Osteoblast (primary cell): ENCODE measurements at places on chromosomes 5 and 9.

DNA sequence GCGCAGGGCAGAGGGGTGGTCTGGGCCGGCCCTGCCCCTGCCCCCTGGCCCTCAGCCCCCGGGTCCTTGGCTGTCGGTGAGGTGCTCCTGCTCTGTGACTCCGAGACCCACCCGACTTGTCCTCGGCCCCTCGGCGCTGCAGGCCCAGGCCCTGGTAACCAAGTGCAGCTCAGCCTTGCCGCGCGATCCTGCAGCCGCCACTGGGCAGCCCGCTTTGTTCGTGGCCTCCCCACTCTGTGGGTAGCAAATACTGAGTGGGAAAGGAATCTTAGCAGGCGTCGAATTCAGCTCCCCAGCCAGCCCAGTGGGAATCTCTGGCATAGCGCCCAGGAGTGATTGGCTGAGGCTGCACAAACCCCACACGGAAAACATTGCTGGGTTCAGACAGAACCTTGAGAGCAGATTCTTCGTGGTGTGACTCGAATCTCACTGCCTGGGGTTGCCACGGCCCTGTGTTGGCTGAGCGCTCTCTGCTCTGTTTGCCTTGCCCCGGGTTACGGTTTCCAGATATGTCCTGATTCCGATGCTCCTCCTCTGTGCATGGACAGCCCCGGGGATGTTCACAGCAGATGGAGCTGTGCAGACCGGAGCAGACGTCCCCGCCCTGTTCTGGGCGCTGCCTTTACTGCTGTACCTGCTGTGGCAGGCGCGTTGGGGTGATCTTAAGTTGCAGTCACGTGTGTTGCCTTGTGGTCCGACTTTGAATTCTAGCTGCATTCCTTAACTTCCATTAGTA lies 13.4 kb upstream of the EXOC3 start:
- peak; percentile 97 for DNase-seq

- DNase-seq: no peak
Observed at GRCh38 chr9:123276551-123276950, 8.2 kb upstream of the STRBP start.

DNA sequence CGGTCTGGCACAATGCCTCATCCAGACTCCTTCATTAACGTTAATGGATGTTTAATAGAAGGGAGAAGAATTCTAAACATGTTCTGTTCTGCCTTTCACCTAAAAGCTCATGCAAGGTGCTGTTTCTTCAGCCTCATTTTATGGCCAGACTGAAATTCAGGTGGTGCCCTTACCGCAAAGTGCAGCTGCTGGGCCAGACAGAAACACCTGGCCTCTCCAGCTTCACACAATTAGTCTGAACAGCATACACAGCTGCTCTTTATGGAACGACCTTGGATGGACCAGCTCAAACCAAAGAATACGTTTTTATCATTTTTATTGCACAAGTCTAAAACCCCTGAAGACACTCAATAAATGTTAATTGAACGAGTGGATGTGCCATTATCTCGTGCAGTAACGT lies 4.6 kb downstream of the SNCAIP start:
- no peak for DNase-seq

DNA sequence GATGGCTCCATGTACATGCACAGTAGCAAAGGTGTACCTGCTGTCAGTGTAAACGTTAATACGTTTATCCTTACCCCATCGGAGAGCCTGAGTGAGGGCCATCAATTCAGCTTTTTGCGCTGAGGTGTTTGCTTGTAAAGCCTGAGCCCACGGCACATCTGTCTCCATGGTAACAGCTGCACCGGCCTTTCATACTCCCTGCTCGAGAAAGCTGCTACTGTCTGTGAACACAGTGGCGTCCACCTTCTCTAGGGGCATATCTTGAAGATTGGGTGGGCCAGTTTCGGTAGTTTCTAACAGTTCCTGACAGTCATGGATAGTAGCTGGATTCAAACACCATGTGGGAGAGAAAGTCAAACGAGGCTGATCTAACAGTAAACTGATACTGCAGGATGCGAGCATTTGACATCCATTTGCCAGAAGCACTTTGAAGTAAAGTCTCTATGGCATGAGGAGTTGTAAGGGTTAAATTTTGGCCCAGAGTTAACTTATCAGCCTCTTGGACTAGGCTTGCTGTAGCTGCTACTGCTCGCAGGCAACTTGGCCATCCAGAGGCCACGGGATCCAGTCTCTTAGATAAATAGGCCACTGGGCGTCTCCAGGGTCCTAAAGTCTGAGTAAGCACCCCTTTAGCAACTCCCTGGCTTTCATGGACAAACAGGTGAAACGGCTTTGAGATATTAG lies 21.0 kb upstream of the RHOBTB3 start:
- DNase-seq: no peak

- DNase-seq: no peak
Observed at GRCh38 chr5:78611126-78611605, 37.4 kb downstream of the LHFPL2 start.

DNA sequence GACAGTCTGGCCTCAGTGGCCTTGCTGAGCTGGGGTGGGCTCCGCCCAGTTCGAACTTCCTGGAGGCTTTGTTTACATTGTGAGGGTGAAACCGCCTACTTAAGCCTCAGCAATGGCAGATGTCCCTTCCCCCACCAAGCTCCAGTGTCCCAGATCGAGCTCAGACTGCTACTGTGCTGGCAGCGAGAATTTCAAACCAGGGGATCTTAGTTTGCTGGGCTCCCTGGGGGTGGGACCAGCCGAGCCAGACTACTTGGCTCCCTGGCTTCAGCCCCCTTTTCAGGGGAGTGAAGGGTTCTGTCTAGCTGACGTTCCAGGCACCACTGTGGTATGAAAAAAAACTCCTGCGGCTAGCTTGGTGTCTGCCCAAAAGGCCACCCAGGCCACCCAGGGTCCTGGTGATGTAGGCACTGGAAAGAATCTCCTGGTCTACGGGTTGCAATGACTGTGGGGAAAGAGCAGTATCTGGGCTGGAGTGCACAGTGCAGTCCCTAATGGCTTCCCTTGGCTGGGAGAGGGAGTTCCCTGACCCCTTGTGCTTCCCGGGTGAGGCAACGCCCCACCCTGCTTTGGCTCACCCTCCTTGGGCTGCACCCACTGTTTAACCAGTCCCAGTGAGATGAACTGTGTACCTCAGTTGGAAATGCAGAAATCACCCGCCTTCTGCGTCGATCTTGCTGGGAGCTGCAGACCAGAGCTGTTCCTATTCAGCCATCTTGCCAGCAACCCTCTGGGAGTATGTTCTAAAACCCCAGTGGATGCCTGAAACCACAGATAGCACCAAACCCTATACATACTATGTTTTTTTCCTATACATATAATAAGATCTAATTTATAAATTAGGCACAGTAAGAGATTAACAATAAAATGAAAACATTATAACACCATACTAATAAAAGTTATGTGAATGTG lies 95.5 kb downstream of the TMEM161B start:
- no peak for DNase-seq

GRCh38 chr9:94557376-94557775 lies 2.5 kb downstream of the PCAT7 start:
- no peak for DNase-seq

GRCh38 chr5:107555425-107556090 lies 115.2 kb downstream of the EFNA5 start:
- DNase-seq: no peak

- DNase-seq: no peak
Observed at GRCh38 chr5:81363093-81363871, 30.7 kb downstream of the ACOT12 start.

GRCh38 chr5:68746220-68746619 lies 347.6 kb upstream of the SLC30A5 start:
- no peak for DNase-seq

DNA sequence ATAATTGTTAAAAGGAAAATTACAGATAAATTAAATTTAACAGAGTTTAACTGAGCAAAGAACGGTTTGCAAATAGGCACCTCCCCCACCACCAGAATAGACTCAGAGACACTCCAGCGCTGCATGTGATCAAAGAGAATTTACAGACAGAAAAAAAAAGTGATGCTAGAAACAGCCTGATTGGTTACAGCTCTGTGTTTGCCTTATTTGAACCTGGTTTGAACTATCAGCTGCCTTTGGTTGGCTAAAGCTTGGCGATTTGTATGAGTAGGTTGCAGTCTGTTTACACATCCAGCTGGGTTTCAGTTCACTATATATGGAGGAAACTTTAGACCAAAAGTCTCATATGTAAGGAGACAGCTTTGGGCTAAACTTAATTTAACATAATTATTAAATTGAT lies 249.1 kb downstream of the ENC1 start:
- DNase-seq: no peak

DNA sequence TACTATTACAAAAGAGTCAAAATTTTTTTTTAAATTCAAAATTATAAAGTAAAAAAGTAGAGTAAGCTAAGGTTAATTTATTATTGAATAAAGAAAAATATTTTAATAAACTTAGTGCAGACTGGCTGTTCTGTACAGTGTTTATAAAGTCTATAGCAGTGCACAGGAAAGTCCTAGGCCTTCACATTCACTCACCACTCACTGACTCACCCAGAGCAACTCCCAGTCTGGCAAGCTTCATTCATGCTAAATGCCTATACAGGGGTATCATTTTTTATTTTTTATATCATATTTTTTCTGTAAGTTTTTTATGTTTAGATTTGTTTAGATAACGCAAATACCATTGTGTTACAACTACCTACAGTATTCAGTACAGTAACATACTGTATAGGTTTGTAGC lies 700.7 kb upstream of the GRAMD2B start:
- DNase-seq: no peak

- DNase-seq: no peak
Observed at GRCh38 chr9:69949396-69949795, 94.3 kb upstream of the MAMDC2 start.

DNA sequence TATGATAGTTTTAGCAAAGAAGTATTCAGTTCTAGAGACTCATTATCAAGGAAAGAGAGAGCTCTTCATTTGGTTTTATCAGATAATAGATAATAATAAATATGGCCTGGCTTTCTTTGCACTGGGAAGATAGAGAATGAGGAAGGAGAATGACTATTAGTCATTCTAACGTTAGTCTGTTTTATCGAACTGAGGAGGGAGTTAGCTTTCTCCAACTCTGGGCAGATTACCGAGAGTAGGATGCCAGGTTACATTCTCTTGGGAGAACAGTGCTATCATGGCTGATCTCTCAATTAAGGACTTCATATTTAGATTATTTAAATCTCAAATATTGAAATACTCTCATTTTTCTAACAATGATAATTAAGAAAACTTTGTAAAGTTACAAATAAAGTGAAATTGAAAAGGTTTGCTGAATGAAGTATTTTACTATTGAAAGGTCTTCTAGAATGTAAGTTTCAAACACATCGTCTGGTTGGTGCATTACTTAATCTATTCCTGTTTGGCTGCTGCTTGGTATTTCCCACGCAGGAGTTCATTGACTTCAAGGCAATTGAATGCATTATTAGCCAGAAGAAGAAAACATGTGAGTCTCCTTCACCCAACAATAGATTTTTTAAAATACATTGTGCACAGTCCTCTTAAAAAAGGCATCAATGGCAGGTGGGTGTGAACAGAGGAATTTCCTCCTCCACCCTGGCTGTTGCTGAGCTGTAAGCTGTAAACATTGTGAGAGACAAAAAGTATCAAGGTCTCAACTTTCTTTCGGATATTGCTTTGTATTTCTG lies 140.8 kb downstream of the C9orf152 start:
- DNase-seq: peak; percentile 38

DNA sequence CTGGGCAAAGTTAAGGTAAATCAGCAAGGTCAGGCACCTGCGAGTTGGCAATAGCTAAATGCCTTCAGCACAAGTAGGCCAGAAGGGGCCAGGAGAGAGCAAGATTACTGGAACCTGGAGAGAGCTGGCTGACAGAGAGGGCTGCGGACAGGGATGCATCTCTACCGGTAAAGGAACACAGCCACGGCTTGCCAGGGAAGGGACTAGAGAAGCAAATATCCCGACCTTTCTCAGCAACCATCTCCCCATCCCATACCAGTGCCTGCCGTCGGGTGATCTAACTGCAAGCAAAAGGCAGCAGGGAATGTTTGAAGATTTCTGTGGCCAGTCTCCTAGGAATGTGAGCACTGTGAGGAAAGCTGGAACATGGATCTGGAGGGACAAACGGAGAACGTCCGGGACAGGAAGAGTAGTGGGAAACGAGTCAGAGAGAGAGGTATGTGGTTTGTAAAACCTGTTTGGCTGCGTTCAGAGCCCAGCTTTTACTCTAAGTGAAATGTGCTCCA lies 15.9 kb upstream of the ABLIM3 start:
- peak; percentile 51 for DNase-seq

GRCh38 chr5:35920890-35921289 lies 17.5 kb downstream of the CAPSL start:
- DNase-seq: no peak

GRCh38 chr9:115847216-115847615 lies 306.4 kb upstream of the PAPPA start:
- DNase-seq: peak; percentile 23

DNA sequence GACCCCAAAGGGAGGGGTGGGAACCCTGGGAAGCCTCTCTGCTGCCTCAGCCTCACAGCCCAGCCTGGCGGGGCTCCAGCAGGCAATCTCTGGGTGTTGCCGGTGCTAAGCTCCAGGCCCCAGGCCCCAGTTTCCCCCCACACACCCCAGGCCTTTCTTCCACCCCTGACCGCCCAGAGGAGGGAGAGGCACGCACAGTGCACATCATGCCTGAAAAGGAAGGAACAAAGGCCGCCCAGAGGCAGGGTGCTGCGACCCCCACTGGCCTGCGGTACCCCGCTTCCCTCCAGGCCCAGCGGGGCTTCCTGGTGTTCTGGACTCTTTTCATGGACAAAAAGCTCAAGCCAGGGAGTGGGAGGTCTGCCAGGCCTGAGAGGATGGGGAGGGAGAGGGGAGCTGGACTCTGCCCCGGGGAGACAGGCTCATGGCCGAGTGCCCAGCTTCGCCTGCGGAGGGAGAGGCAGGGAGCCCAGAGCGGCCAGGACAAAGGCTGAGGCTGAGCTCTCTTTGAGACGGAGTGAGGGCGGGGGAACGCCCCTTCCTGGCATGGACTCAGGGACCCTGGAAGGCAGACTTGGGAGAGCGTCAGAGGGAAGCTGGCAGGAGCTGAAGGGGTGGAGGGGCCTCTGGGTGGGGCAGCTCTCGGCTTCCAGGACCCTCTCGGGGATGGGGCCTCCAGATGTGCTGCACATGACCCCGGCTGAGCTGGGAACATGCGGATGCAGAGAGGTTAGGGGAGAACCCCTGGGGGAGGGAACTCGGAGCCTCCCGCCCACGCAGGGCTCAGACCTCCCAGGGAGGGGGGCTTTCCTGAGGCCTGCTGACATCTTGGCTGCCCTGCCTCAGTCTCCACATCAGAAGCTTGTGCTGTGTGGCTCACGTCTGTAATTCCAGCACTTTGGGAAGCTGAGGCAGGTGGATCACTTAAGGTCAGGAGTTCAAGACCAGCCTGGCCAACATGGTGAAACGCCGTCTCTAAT lies 1.8 kb upstream of the ENTPD2 start:
- DNase-seq: peak; percentile 98

- no peak for DNase-seq
Observed at GRCh38 chr5:131684051-131684450, 49.0 kb upstream of the RAPGEF6 start.

DNA sequence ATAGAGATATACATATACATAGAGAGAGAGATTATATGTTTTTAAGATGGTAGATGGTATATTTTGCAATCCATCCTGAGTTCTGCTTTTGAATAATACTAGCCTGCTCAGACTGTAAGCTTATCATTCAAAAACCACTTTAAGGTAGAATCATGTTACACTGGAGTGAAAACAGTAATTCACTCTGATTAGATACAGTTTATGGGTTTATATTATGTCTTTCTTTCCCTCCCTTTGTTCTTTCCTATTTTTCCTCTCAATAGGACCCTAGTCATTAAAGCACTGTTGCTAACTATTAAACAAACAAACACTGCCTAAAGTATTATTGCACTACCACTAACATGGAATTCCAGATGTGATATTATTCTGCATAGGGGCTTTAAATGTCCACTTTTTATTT lies 202.0 kb downstream of the ADAMTSL1 start:
- DNase-seq: no peak

- no peak for DNase-seq
Observed at GRCh38 chr5:103941596-103941995, 379.0 kb upstream of the NUDT12 start.
